Endothelial cell of umbilical vein (primary cell): ENCODE measurements at places on chromosomes 6 and 20.

DNA sequence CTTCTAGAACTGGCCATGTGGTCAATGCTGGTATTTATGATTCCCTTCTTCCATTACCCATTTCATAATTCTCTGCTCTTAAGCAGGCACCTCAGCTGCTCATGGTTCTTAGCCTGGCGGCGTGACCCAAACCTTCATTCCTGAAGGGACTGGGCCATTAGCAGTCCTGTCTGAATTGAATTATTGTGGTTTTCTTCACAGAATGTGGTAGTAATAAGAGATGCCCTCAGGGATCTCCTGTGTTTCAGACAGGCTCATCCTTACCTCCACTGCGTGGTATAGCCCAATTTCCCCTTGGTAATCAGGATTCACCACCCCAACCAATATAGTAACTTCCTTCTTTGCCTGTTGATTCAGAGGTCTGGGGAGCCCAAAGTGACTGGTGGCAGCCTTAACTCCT, 37.6 kb downstream of the PKIB start:
- no peak for DNase-seq

DNA sequence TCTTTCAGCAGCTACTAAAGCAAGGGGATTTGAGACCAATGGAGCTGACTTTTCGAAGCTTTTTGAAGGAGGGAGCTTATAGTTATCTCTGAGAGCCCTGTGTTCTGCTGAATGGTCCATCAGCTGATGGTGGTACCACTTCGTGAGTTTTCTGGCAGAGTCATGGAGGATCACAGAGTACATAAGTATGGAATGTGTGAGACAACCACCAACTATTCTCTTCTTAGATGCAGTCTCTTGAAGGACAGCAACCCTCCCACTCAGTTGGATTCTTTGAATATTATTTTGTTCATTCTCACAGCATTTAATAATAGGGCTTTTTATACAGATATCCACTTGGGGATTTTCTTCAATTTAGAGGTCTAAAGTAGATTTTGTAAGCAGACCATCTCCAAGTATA, 75.3 kb downstream of the ELOVL2 start:
- no peak for DNase-seq

GRCh38 chr20:35984382-35984781, 16.0 kb downstream of the CNBD2 start:
- no peak for DNase-seq

DNA sequence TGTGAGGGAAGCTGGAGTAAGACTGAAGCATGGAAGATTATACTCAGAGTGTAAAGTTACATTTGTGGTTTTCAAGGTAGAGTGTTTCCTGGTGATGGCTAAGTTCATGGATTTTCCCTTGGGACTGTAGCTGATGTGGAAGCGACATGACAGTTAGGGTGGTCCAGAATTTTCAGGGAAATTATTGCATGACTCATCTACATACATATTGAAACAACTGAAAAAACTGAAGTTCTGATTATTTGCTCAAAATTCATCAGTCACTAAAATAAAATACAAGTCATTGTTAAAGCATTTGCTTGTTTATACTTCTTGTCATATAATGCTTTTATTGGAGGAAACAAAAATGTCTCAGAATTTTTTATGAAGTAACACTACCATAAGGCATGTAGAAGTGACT, 700.0 kb downstream of the RFPL4B start:
- no peak for DNase-seq

DNA sequence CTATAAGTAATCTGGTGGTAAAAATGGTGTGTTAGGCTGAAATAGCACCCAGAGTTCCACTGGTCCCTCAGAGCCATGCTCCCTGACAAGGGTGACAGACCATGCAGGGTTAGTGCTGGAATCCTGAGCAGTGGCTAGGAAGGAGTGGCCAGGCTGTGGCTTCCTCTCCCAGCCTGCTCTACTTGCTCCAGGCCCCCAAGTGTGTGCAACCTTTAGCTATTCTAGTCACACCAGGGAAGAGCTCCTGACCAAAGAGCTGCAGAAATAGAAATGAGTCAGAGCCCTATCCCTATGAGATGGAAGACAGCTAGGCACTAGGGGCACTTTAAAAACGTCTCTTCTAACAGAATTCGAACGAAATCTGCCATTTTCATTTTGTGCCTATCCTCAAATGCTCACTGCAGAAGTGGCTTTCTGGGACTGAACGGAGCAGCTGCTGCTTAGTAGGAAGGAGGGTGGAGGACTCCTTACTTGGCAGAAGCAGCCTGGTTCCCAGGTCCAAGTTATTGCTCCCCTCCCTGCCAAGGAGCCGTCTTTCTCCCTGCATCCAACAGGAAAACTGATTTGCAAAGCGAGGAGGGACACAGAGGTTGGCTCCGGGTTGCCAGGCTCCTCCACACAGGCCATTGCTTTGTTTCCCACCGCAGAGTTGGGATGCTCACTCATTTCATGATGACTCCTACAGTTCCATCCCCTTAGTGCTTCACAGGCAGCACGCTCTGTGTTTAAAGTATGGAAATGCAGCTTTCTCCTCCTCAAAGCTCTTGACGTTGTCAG, 754.5 kb downstream of the C6orf118 start:
- DNase-seq, result no peak

- DNase-seq, result no peak
These were observed 35.3 kb downstream of the PANK2 start for GRCh38 chr20:3924304-3925112.

DNA sequence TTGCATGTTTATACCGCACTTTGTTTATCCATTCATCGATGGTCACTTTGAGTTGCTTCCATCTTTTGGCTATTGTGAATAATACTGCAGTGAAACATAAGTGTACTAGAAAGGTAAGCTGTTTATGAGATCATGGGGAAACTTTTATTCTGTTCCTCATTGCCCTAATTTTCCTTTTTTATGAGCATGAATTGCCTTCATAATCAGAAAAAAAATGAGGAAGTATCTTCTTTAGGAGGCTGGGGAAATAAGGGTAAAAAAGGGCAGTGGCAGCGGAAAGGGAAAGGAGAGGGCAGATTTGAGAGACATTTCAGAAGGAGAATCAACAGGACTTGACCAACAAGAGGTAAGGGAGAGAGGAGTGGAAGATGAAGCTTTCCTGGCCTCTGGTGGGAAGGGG, 14.3 kb upstream of the SERINC3 start:
- no peak for DNase-seq

GRCh38 chr20:15616626-15617025, 956.6 kb downstream of the KIF16B start:
- DNase-seq, result no peak

DNA sequence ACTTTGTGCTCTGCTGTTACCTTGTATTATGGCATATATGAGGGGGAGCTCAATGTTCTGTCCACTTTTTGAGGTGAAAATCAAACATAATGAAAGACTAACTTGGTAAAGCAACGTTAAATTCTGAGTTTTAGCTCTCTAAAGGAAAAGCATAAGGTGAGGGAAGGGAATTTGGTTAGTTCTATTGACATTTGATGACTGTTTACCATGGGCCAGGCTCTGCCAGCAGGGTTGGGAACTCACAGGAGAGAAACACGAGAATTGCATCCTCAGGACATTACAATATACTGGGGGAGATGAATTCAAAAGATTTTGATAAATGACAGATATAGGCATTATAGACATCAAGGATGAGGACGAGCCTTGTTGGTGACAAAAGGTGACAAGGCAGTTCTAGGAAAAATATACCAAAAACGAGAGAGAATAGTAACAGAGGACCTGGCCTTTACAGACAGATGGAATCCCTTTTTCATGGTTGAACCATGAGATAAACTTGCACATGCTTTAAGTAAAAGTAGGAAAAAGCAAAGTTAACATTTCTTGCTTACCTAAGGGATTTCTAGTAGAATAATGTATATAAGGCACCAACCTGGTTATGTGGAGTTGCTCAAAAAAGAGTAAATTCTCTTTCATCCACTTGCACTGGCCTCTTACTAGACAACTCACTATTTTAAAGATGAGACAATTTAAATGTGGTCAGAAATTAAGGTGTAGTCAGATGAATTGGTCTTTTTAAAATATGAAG, 191.4 kb downstream of the NKAIN2 start:
- DNase-seq, result no peak

GRCh38 chr6:126907312-126907711, 211.2 kb upstream of the RSPO3 start:
- DNase-seq, result no peak

GRCh38 chr20:44309763-44310663, 989 bp downstream of the FITM2 start:
- peak; percentile 15 for DNase-seq

- DNase-seq, result no peak
These were observed 6.2 kb upstream of the GHRH start for GRCh38 chr20:37267667-37268313.

DNA sequence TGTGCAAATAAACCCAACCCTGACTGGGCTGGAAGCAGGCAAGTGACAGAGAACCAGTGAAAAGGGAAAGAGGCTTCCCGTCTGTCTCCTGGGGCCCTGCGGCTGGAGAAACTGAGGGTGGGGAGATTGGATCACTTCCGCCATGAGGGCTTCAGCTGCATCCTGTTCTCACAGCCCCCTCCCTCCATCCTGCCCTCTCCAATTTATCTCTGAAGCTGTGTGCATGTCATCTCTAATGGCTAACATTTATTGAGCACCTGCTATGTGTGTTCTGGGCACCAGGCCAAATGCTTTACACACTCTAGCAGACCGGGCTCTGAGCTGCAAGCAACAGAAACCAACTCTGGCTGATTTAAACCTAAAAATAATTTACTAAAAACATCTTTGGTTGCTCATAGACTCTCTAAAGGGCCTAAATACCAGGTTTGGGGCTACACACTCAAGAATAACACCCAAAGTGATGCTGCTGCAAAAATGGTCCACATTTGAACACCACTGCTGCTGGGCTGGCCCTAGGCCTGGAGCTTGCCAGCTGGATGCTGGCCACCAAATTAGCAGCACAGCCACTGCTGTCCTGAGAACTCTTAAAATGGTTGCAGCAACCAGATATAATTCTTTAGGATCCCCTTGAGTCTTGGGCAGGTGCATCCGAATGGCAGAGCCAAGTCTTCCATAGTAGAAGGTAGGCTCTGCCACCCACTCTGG, 123.6 kb upstream of the LRFN2 start:
- no peak for DNase-seq

GRCh38 chr6:149031859-149032598, 285.2 kb downstream of the UST start:
- no peak for DNase-seq

DNA sequence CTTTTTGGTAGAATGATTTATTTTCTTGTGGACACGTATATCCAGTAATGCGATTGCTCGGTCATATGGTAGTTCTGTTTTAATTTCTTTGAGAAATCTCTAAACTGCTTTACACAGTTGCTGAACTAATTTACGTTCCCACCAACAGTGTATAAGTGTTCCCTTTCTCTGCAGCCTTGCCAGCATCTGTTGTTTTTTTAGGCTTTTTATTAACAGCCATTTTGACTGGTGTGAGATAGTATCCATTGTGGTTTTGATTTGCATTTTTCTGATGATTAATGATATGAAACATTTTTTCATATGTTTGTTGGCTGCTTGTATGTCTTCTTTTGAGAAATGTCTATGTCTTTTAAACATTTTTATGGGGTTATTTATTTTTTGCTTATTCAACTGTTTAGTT, 196.7 kb downstream of the MOXD1 start:
- no peak for DNase-seq

GRCh38 chr6:158589366-158589765, 29.5 kb downstream of the TMEM181 start:
- DNase-seq, result no peak

GRCh38 chr6:56864171-56864616, 90.7 kb upstream of the BEND6 start:
- DNase-seq, result peak; percentile 33

DNA sequence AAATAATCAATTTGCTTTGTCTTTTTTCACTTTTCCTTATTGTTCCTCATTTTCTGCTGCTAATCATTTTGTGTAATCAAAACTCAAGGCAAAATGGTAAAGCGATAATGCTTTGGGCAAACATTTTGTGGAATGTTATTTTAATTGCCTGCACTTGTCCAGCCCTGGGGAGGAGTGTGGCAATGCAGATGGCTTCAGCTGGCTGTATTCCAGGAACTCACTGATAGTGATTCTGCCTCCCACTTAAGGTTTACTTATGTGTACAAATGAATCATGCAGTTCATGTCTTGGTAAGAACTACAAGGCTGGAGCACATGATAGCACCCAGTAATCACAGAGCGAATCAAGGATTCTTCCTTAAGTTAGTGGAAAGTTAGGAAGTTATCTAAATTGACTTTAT, 107.8 kb downstream of the COL19A1 start:
- DNase-seq, result no peak

- no peak for DNase-seq
These were observed 20.4 kb downstream of the PDE7B start for GRCh38 chr6:135871878-135872277.

DNA sequence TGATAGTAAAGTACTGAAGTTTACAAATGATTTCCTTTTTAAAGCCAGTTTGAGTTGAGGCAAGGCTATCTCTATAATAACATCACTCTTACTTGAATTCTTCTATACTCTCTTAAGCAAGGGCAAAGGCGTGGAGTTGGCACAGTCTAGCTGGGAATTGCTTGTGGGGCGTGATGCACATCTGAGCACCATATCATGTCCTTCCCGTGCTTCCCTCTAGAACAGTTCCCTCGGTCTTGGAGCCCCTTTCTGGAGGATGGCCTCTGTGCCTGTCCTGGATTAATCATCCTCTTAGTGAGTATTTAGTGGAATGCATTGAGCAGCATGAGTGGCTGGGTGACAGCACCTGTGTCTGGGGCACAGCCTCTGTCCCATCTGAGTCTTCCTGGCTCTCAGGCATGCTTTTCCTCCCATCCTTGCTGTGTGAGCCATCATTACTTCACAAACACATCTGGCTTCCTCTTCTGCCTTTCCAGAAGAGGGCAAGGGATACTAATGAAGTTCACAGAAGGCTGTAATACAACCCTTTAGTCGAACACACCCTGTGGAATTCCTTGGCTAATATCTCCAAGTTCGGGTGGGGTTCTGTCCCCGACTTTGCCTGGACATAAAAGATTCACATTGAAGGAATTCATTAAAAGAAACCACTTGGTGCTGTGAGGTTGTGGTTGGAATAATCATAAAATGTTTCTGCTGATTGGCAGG, 188.2 kb downstream of the FNDC1 start:
- no peak for DNase-seq

DNA sequence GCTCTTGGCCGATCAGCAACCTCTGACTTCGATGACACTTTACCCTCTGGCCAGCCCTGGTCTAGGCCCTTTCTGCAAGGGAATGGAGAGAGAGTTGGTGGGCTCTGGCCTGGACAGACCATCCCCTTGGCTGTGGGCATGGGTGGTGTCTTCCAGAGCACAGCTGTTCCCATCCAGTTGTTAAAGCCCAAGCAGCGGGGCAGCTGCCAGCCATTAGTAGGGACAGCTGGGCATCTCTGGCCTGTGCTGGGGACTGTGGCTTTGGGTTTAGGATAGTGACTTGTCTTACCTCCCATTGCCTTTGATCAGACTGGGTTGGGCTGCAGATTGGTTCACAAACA, 2.8 kb downstream of the CDC25B start:
- DNase-seq, result no peak

GRCh38 chr20:21450572-21450971, 53.2 kb upstream of the NKX2-4 start:
- DNase-seq, result no peak

GRCh38 chr20:46838011-46838410, 56.6 kb upstream of the EYA2 start:
- DNase-seq, result no peak

- peak; percentile 55 for DNase-seq
These were observed 160.5 kb downstream of the TTLL2 start for GRCh38 chr6:167485186-167485978.
